ENCODE measurements at places on chromosomes 11 and 22.
A peak's percentile ranks its signal among the peaks of the same experiment; 100 is the strongest.

GRCh38 chr11:132920451-132921096 is 611.7 kb downstream of the OPCML start:
- DNase-seq: no peak

GRCh38 chr22:45164270-45165088 is 754 bp downstream of the NUP50 start:
- peak; percentile 13 for DNase-seq

DNA sequence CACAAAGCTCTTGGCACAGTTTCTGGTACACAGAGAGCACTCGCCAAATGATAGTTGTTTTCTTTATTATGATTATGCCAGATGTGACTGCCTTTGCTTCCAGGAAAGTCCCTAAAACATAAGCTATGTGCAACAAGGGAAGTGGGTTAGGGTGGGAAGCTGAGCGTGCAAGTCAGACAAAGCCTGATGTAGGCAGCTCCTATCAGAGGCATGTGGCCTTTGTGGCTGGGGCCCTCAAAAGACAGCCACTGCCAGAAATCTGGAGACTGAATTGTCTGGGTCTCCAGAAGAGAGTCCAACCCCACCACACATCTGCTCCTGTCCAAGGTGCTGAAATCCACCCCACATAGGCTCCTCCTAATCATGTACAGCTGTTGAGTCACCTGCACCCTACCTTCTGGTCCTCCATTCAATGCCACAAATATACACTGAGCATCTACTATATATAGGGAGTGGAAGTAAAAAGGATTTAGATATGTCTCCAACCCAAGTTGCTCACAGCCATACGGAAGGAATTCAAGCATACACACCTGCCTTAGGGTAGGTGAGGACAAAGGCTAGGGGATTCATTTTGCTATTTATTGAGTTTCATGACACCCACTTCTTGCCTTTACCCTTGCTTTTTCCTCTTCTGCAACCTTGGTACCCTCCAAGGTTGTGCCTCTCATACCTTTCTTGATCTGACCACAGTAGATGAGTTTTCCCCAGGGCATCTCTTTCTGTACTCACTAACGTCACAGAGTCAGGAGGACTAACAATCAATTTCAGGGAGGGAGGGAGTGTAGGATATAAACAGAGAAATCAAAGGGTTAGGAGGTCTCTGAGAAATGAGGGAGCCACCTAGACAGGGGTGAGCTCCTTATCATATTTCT is 12.4 kb downstream of the SEC14L3 start:
- no peak for DNase-seq

GRCh38 chr11:18324381-18324780 is 2.0 kb downstream of the GTF2H1 start:
- DNase-seq: no peak

- DNase-seq: no peak
Observed at GRCh38 chr11:7585816-7586215, 72.0 kb downstream of the PPFIBP2 start.

GRCh38 chr11:61802605-61803004 is 9.9 kb downstream of the FEN1 start:
- no peak for DNase-seq

GRCh38 chr11:19026862-19027261 is 33.7 kb downstream of the MRGPRX2 start:
- DNase-seq: no peak

- DNase-seq: no peak
Observed at GRCh38 chr11:121082670-121083069, 18.4 kb upstream of the TECTA start.

DNA sequence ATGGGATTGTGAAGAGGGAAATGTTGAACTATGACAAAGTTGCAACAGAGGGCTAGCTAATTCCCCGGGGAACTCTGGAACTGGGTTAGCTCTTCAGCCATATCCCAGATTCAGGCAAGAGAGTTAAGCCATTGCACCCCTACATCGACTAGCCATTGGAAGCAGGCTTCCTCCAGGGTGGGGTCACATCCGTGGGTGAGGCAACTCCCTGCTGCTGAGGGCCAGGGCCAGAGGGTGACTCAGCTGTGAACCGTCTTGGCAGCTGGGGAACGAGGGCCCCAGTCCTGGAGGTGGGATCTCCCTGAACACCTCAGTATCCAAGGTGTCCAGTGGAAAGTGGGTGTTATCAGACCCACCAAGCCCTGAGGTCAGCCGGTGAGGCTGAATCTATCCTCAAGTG is 41.1 kb downstream of the RPS6KA4 start:
- no peak for DNase-seq

GRCh38 chr11:20364341-20364792 is 853 bp downstream of the HTATIP2 start:
- no peak for DNase-seq

DNA sequence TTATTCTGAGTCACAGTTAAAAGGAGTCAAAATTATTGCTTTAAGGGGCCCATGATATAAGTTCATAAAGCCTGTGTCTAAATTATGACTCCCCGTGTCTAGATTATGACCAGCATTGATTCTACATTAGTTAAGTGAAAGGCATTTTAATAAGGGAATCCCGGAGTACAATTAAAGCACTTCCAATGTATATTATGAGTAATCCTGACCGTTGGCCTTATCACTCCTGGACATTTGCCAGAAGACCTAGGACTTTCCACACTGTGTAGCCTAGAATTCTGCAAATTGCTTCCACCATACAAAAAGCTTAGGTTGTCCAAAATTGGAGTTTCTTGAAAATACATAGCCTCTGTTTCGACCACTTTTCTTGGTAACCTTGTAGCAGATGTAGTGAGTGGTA is 1292.6 kb downstream of the LRRC4C start:
- no peak for DNase-seq

- DNase-seq: no peak
Observed at GRCh38 chr11:17803754-17804334, 69.3 kb downstream of the KCNC1 start.

GRCh38 chr22:23752750-23753149 is 1.5 kb downstream of the VPREB3 start:
- no peak for DNase-seq

- peak; percentile 0 for DNase-seq
Observed at GRCh38 chr11:77075425-77075905, 8.7 kb downstream of the CAPN5 start.

GRCh38 chr22:31253949-31254348 is 38.3 kb downstream of the PIK3IP1 start:
- no peak for DNase-seq

GRCh38 chr11:10796191-10796590 is 12.5 kb downstream of the EIF4G2 start:
- no peak for DNase-seq

GRCh38 chr11:119339589-119340334 is 921 bp downstream of the C1QTNF5 start:
- DNase-seq: peak; percentile 50

- no peak for DNase-seq
Observed at GRCh38 chr11:113876798-113877669, 1.7 kb upstream of the USP28 start.

DNA sequence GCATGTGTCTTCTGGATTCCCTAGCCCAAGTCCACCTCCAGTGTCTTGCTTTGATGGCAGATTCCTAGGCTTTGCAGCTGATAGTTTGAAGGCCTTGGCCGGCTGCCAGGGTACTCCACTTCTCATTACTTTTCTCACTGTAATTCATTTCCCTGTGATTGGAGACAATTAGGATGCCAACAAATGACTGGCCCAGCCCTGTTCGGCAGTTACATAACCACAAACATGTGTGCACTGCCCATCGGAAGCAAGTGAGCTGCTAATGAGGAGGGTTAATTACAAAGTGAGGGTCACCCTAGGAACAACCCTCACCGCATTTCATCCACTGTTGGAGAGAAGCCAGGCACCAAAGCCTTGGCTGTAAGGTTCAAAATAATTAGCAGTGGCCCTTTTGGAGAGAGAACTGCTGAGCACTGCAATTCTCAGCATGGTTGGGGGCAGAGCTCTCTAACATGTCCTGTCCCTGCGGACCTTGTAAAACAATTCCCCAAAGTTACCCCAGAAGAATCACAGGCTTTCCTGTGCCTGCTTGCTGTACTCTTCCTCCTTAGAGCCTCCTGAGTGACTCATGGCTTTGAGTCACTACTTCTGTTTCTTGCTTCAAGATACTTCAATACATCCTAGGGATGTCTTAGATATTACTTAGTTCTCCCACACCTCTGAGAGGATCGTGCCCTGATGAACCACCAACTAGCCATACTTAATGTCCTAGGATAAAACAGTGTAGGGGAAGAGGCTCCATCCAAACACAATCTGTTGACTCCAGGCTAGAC is 109.7 kb upstream of the GALNT18 start:
- DNase-seq: no peak

DNA sequence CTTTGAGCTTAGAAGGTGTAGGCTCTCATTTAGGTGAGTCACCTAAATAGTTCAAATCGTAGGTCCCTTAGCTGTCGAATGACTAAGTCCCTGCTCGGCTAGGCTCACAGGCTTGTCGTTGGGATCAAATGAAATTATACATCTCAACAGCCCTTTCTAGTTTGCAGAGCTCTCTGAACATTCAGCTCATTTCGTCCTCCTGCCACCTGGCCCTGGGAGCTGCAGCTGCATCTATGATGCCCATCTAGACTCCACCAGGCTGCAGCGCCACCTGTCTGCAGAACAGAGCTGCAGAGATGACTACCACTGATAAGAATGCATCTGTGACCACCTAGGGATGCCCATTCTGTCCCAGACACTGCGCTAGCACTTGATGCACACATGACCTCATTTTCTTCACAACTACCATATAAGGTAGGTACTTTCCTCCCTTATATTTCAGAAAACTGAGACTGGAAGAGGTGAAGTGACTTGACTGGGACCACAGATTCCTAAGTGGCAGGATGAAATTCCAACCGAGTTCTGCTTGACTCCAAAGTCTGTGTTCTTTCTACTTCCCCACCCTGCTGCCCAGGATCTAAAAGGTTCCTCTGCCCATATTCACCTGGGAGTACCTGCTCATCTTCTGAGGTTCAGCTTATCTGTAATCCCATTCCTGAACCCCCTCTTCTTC is 141.1 kb upstream of the NARS2 start:
- DNase-seq: no peak

GRCh38 chr11:103550811-103551210 is 441.6 kb downstream of the DYNC2H1 start:
- DNase-seq: no peak

GRCh38 chr11:26742966-26743365 is 21.1 kb upstream of the SLC5A12 start:
- DNase-seq: no peak

DNA sequence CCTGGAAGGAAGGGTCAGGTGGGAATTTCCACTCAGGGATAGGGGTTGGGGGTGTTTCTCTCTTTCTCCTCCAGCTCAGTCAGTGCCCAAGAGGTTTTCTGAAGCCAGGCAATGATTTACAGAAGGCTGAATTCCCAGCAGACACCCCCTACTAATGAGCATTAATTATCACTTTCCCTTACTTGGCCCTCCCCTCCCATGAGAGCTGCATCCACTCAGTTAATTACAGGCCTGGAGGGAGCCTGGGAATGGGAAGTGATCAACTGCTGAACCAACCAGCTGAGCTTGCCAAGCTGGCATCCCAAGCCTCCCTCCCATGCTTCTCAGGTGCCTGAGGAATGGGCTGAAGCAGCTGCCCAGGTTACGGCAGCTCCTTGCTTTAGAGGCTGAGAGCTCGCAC is 992 bp downstream of the LGALS12 start:
- no peak for DNase-seq

GRCh38 chr11:28798286-28798685 is 690.1 kb downstream of the METTL15 start:
- DNase-seq: no peak

DNA sequence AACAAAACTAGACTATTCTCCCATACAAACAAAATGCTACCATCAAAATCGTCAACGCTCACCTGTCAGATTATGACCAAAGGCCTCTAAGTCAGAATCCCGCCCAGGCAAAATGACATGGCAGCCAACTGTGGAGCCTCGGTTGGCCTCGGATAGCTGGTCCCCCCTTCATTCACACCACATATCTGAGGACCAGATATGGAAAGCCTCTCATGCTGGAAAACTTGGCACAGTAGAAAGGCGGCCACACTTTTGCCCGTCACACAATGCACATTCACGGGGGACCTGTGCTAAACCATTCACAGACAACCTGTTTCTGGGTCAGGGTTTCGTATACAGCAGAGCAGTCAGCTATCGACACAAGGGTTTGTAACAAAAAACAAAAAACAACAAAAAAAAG is 11.2 kb downstream of the MAPK1 start:
- DNase-seq: no peak

DNA sequence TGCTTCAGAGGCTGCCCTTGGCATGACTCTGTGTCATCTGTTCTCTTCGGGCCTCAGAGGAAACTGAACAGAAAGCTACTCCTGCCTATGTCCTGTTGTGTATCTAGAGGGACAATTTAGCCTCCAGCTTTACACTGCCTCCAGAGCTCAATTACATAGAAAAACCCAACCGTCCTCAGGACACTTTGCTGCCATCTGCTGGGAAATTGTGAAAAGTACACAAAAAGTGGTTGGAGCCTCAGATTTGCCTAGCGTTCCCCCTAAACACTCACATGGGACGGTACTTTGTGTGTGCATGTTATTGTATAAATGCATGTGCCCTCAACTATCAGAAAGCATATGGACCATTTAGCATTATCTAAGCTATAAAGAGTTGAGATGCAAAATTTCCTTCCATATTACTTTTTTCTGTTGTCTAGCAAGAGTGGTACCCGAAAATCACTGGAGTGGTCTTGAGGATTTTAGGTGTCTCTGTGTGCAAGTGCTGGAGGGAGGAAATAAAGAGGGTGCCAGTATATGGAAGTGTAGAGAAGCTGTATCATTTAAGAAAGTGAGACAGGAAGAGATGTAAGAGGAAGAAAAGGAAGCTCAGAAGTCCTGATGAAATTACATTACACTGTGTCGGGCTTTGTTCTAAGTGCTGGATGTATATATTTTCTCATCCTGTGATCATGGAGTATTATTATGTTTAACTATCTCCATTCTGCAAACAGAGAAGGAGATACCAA is 8.7 kb upstream of the MS4A4E start:
- no peak for DNase-seq

- DNase-seq: no peak
Observed at GRCh38 chr11:114610550-114610949, 15.0 kb upstream of the NXPE4 start.

DNA sequence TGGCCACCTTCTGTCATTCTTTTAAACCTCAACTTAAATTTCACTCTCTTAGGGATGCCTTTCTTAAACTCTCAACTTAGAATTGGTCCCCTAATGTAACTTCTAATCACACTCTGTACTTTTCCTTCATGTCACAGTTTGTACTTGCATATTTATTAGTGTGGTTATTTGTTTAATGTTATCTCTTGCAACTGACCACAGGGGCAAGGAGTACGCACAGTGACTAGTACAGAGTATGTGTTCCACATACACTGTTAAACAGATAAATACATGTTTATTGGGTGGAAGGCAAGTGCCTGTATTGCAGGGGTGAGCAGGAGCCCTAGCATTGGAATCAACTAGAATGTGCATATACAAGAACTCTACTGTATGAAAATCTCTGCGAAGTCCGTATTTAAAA is 554.0 kb downstream of the INSC start:
- no peak for DNase-seq
